GM19239 (cell line): ENCODE measurements at places on chromosomes 2 and 18.

DNA sequence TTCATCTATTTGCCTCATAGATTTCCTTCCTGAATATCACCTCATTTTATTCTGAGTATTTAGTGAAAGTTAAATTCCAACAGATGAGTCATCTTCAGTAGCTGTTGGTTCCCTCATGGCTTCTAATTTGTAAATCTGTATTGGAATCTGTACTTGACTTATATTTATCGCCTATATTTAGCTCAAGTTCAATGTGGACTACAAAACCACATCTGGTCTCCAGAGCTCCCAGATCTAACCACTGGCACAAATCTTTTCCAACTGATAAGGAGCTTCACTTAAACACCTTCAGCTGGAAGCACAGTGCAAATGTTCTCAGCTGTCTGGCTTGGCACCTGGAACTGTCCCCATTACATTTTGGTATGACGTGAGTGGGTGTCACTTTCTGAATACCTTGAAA lies 82.8 kb upstream of the DSEL start:
- DNase-seq = no peak

- no peak for DNase-seq
Observed at GRCh38 chr2:165147186-165148045, 56.4 kb downstream of the SCN3A start.

GRCh38 chr2:11521775-11522174 lies 12.1 kb upstream of the GREB1 start:
- DNase-seq = no peak

DNA sequence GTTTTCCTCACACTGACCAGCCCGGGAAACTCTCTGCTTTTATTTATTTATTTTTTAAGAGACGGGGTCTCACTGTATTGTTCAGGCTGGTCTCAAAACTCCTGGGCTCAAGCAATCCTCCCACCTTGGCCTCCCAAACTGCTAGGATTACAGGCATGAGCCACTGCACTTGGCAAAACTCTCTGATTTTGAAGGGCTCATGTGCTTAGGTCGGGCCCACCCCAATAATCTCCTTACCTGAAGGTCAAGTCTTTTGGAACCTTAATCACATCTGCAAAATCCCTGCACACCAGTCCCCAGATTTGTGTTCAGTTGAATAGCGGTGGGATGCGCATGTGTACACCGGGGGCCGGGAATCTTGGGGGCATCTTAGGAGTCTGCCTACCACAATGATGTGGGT lies 7.7 kb upstream of the ECEL1 start:
- DNase-seq = no peak

GRCh38 chr2:191384829-191385228 lies 139.6 kb downstream of the MYO1B start:
- no peak for DNase-seq

- DNase-seq = no peak
Observed at GRCh38 chr18:22604986-22605421, 187.3 kb upstream of the CTAGE1 start.

DNA sequence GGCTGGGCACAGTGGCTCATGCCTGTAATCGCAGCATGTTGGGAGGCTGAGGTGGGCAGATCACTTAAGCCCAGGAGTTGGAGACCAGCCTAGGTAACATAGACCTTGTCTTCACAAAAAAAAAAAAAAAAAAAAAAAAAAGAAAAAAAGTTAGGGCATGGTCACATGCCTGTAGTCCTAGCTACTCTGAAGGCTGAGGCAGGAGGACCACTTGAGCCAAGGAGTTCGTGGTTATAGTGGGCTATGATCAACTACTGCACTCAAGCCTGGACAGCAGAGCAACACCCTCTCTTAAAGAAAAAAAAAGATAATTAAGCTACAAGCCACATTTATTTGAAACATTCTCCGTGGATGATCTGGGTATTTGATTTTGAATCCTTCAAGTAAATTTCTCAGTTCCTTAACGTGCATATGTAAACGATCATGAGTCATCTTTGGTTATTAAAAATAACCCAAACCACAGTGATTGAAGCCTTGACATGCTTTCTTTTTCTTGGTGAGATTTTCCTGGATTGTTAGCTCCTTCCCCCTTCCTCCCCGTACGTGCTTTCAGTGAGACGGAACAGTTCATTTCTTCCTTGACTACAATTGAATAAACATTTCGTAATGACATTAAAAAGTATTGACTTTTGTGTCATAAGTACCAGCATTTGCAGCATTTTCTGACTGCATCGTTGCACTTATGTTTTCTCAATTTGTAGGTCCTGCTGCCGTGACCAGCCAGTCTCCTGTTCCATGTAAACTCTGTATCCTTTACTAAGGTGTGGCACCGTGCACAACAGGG lies 20.3 kb downstream of the RMC1 start:
- DNase-seq = no peak

DNA sequence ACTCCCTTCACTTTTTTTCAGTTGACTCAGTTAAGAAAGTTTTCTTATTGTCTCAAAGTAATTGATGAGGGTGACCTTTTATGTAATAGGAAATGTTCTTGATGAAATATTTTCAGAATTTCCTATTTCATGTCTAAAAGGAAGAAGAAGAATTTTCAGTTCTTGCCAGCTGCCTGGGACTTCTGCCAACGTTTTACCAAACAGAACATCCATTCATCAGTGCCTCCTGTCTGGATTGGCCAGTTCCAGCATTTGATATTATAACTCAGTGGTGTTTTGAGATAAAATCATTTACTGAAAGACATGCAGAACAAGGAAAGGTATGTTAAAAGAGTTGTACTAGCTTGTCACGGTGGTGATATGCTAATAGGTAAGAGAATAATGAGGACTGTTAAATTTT lies 104.7 kb upstream of the MYO3B start:
- no peak for DNase-seq

DNA sequence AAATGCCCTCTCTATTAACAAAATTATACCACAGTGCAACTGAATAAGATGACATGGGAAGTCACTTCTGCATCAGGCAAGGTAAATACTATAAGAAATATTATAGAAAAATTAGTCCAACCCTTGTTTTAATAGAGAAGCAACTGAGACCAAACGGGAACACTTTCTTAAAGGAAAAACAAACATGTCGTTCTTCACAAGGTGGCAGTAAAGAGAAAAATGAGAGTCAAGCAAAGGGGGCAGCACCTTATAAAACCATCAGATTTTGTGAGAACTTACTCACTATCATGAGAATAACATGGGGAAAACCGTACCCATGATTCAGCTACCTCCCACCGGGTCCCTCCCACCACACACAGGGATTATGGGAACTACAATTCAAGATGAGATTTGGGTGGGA lies 481.7 kb upstream of the CRIM1 start:
- DNase-seq = no peak

GRCh38 chr2:176455816-176456291 lies 186.6 kb downstream of the MTX2 start:
- DNase-seq = no peak

GRCh38 chr18:36391426-36392145 lies 94.1 kb downstream of the FHOD3 start:
- no peak for DNase-seq

GRCh38 chr18:43160509-43160908 lies 45.0 kb upstream of the RIT2 start:
- DNase-seq = no peak

GRCh38 chr2:191686729-191687128 lies 8.8 kb downstream of the NABP1 start:
- no peak for DNase-seq

DNA sequence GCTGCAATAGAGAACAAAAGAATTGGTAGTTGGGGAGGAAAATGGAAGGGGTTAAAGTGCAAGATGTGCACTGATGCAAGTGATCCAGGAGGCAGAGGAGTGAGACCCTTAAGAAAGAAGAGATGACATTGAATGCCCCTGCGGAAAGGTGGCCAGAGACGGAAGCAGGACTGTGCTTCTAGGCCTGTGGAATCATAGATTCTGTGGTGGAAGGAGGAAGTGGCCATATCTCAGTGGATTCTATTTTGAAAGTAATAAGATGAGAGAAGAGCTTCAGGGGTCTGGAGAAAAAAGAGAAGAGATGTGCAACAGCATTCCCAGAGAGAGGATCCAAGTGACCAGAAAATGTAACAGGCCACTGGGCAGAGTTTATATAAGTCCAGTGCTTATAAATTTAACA lies 18.6 kb upstream of the GYPC start:
- no peak for DNase-seq

GRCh38 chr2:85867556-85868292 lies 21.1 kb downstream of the ST3GAL5 start:
- DNase-seq = no peak

DNA sequence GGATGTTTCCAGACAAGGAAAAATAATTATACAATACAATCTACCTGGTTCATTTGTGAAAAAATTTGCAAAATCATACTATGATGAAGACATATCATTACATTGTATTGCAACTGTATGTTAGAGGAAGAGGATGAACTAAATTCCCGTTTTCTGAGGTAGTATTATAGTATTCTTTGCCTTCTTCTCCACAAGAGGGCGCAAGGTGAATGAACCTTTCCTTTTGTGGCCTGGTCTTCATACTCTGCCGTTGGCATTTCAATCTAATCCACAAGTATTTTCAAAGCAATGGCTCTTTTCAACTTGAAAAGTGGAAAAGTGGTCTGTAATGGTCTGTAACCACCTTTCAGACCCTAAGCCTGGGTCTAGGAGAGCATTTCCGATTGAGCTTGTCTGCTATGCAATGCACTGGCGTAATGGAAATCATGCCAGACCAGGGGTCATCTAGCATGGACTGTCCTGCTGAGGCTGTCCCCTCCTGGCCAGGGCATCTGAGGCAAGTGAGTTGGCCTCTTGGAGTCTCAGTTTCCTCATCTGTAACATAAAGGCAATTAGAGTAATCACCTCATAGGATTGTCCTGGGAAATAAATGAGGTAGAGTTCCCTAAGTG lies 30.8 kb upstream of the ZNF396 start:
- DNase-seq = peak; percentile 34

DNA sequence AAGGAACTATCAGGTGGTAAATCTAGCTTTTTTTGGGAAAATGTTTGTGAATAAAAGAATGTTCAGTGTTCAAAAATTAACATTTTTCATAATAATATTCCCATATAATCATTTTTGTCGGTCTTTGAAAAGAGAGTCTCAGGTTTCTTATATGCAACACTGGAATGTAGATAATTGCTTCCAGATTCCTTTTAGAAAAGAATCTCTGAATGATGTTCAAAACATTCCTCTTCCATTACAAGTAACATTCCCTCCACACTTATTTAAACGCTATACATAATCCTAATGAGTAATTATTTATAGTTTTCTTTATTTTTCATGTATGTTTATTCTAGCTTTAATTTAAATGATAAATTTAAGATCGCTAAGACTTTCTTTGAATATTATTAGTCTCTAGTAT lies 7.0 kb downstream of the ZSWIM2 start:
- no peak for DNase-seq

DNA sequence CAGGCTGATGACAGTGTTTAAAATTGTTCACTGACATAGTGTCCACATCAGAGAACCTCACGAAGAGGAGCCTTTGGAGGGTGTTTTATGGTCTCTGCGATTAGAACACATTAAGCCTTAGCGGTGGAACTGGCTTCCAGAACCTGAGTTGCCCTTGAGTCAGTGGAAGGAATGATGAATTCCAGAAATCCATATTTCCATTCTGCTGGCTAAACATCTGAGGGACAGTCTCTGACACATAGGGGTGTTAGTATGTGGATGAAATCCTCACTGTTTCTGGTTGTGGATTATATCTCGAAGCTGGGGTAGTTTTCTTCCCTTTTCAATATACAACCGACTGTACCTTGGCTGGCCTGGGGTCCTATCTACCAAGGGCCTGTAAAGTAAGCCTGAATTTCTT lies 4.0 kb downstream of the CASP10 start:
- DNase-seq = no peak

DNA sequence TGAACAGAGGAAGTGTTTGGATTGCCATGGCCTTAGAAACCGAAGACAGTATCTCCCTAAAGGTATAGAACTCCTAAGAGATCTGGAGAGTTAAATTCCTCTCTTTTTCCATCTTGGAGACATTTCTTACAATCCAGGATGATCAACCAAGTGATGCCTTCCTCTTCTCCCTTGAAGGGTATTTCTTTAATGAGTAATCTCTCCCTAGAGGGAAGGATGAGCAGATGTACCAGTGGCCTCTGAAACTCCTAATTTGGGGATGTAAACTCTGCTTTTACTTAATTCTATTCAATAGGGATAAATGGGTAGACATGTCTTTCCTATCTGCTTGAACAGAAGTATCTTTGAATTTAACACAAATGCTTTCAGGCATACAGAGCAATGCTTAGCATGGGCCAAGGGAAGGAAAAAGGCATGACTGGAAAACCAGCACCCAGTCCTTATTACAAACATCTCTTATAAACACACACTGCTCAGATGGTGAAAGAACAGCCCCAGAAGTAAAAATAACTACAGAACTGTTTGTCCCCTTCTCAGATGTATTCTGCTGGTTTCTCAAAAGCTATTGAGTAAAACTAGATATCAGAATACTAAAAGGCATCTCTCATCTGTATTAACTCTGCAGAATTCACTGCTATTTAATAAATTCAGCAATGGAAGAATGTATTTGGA lies 4.7 kb upstream of the THNSL2 start:
- DNase-seq = no peak

GRCh38 chr2:28662044-28662443 lies 89.6 kb upstream of the PPP1CB start:
- no peak for DNase-seq

DNA sequence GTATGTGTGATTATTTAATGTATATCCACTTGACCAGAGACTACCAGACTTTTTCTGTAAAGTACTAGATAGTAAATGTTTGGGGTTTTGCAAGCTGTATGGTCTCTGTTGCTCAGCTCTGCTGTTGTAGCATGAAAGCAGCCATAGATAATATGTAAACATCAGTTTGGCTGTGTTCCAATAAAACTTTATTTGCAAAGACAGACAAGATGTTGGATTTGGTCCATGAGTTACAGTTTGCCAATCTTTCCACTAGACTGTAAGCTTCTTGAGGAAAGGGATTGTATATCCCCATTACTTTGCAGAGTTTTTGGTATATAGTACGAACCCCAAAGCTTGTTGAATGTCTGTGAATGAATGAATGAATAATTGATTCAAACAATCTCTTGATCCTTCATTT lies 17.2 kb downstream of the REL start:
- DNase-seq = no peak

GRCh38 chr2:213087040-213087439 lies 64.4 kb downstream of the IKZF2 start:
- no peak for DNase-seq

GRCh38 chr18:5625076-5625475 lies 81.3 kb upstream of the EPB41L3 start:
- DNase-seq = no peak

DNA sequence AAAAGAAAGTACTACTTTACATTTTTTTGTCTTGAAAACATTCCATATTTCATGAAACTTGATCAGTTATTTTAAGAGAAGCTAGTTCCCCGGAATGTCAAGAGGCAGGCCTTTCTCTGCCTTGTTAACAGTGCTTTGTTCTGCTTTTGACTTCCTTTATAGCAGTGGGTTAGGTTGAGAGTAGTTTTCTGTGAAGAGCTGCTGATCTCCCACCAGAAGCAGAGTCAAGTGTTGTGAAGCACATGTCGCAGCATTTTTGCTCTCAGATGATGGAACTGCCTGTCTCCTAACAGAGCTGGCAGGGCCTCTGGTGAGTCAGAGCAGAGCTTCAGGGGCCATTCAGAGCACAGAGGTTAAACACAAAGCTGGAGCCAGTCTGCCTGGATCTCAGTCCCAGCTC lies 871.8 kb downstream of the SLC4A3 start:
- no peak for DNase-seq

- DNase-seq = no peak
Observed at GRCh38 chr2:248724-249123, 15.1 kb downstream of the SH3YL1 start.
